Myocyte (in vitro differentiated cells): ENCODE measurements at places on chromosomes 7 and 10. TPM values are rescaled to one million over a fixed set of nuclear protein-coding genes. Genes with fewer than 3 reads are reported as not detected.

- DNase-seq = no peak
Observed at GRCh38 chr10:3766046-3766756, 18.8 kb downstream of the KLF6 start.

DNA sequence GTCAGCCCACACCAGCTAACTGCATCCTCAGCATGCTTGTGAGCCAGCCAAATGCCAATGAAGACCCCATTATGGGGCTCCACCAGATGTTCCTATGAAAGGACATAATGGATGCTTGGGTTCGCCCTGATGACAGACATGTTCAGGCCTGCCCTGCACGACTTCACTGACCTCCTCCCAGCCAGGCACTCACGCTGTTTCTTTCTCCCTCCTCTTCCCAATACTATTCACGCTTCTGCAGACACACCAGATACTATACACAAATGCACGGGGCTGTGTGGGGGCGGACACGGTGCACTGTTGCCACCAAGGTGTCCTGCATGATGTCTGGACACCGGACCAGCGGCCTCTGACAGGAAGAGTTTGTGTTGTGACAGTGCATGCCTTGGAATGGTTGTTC lies 284.2 kb downstream of the PRPF18 start:
- no peak for DNase-seq

- no peak for DNase-seq
Observed at GRCh38 chr10:110824152-110824441, 47.6 kb upstream of the PDCD4 start.

The MYL7 gene
- total RNA-seq = not detected in 2 replicates

GRCh38 chr10:29807163-29807806 lies 172.5 kb upstream of the SVIL start:
- peak; percentile 57 for DNase-seq

- peak; percentile 72 for DNase-seq
Observed at GRCh38 chr7:123580406-123581161, 21.0 kb upstream of the ASB15 start.
